Stimulated activated CD8-positive, alpha-beta memory T cell treated with anti-CD3 and anti-CD28 coated beads, Interleukin-4, amount 100 ng/mL, for 1 hour (primary cell): ENCODE measurements at places on chromosomes 12 and 14.

DNA sequence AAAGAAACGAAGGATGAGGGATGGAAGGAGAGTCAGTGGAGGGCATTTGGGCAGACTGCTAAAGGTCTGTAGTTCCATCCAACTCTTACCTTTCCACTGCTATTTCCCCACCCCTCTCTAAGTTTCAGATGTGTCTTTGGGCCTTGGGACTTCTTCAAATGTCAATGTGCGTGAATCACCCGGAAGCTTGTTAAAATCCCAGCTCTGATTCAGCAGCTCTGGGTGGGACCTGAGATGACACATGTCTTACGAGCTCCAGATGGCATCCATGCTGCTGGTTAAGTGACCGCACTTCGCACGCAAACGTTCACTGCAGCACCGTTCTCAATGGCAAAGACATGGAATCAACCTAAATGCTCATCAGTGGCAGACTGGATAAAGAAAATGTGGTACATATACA lies 309.9 kb downstream of the VRK1 start:
- no peak for DNase-seq

- no peak for DNase-seq
Measured at GRCh38 chr12:27901959-27902358, 70.6 kb downstream of the PTHLH start.

GRCh38 chr14:63267171-63267570 lies 51.6 kb downstream of the GPHB5 start:
- DNase-seq, result no peak

GRCh38 chr12:16096273-16096849 lies 181.1 kb downstream of the SLC15A5 start:
- DNase-seq, result no peak

- no peak for DNase-seq
Measured at GRCh38 chr12:120763250-120763649, 37.6 kb downstream of the ACADS start.

- no peak for DNase-seq
Measured at GRCh38 chr12:106696681-106697417, 77.6 kb upstream of the RIC8B start.

DNA sequence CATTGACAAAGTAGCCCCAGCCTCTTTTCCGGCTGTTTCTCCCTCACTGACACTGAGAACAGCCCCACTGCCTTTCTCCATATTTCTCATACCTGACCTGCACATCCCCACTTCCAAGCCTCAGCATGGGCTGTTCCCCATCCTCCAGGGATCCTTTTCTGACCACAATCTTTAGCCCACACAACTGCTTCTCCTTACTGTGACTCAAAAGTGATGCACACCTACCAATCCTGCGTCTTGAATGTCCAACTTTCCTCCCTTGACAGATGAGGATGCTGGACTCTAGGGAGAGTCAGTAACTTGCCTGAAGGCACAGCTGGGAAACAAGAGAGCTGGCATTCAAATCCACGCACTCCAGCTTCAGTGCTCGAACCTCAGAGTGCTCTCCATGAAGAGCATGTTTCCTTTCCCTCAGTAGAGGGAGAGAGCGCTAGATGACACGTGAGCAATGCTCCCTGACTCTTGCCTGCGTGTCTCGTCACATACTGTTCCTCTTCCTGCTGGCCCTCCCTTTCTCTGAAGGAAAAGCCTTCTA lies 75.6 kb downstream of the NTF3 start:
- DNase-seq, result no peak

GRCh38 chr12:67854351-67854750 lies 134.9 kb upstream of the IFNG-AS1 start:
- DNase-seq, result no peak

DNA sequence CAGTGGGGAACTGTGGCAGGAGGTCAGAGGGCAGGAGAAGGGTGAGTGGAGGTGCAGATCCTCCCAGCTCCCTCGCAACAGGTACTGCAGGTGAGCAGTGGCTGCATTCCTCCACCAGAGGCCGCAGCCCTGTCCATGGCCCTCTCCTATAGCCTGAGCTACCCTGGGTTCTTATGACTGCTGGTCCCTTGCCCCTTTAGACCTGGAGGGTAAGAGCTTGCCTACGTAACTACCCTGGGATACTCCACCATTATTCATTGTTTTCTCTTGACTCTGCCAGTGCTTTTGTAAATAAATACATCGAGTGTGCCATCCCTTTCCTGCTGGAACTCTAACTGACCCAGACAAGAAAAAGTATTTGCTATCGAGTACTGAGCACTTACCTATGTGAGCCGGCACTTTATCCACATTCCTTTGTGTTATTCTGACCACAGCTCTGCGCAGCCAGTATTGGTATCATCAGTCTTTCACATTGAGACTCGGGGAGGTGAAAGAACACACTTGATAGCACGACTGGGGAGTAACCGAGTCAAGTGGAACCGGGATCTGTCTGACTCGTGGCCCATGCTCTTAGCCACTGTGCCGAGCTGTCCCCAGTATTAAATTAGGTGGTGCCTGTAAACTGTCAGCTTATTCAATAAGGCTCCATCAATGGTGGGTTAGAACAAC lies 38.5 kb downstream of the LTBP2 start:
- DNase-seq, result no peak

- no peak for DNase-seq
Measured at GRCh38 chr12:1115484-1116231, 124.6 kb downstream of the ERC1 start.

DNA sequence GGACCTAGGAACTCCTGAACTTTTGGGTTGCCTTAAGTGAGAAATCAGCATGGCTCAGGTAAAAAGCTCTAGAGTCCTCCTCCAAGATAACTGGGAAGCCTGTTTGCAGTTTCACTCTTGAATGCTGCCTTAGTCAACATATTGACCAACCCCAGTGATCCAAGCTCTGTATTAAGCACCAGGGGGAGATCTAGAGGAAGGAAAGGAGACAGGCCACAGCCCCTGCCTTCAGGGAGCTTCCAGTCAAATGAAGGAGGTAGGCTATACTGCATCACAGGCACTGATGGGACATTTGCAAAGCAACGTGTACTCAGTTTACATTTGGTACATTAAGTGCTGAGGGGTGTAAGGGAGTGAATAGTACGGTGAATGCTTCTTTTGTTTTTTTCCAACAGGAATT lies 1.2 kb upstream of the CSAD start:
- DNase-seq, result no peak

GRCh38 chr14:94775871-94776210 lies 5.9 kb upstream of the GSC start:
- no peak for DNase-seq

DNA sequence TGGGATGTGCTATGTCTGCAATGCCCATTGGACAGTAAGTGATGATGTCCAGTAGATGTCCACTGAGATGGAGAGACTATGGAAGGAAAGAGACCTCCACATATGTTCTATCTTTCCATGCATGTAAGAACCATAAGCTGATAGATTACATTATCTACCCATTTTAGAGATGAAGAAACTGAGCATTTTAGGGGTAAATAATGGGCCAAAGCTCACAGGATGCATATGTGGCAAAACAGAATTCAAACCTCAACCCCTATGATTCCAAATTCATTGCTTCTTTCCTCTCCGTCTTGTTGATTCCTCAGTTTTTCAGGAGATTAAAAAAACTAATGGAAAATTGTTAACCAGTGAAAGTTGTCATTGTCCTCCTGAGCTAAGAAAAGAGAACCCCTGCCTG lies 200.7 kb upstream of the PWP1 start:
- DNase-seq, result no peak

- DNase-seq, result no peak
Measured at GRCh38 chr14:19974844-19975243, 547 bp upstream of the OR4K15 start.

DNA sequence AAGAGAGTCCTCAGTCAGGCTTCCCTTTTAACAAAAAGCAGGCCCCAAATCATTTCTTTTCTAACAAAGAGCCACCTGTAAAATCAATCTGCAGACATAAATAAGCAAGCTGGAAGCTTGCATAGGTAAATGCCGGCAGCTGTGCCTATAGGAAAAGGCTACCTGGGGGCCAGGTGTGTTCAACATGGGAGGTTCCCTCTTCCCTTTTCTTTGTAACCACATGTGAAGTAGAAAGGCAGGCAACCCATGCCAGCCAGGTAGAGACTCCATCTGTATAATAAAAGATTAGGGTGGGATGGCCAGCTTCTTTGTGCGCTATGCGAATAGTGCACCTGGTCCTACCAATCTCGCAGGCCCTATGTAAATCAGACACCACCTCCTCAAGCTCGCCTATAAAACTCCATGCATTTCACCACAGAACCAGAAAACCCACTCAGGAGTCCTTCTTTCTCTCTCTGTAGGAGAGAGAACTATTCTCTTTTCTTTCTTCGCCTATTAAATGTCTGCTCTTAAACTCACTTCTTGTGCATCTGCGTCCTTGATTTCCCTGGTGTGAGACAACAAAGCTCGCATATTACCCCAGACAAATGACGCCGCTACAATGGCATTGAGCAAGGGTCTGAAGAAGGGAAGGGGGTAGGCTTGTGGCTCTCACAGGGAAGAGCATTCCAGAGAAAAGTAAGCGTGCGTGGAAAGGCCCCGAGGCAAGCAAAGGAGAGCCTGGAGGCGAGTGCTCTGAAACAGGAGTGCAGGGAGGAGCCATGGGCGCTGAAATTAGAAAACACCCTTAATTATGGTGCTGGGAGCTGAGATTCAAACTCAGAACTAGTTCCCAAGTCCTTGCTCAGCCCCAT lies 67.2 kb downstream of the TTC9 start:
- no peak for DNase-seq
